ENCODE measurements at places on chromosomes 7 and 10. TPM values are rescaled to one million over a fixed set of nuclear protein-coding genes. Genes with fewer than 3 reads are reported as not detected.

BEND7 gene
- 7.7 TPM for polyA plus RNA-seq

GRCh38 chr7:142908921-142909890, 23.7 kb upstream of the TRPV6 start:
- DNase-seq, result peak; percentile 87

- peak; percentile 87 for DNase-seq
These were observed 468.8 kb upstream of the MGMT start for GRCh38 chr10:128998101-128998805.

DNA sequence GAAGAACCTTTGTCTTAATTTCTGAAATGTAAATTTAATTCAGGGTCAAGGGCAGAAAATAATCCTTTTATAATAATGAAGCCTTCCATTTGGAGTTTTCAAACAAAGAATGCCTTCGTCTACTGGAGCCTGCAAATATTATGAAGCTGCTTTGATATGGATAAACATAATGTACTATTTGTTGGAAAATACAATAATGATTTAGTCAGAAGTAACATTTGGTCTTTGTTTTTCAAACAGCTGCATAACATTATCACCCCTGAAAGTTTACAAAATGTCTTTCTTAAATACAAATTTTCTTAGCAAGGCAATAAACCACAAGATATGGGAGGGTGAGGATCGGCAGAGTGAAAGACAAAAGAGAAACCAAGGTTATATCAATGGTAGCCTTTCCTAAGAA, 41.5 kb downstream of the TMEM26 start:
- DNase-seq, result no peak

DNA sequence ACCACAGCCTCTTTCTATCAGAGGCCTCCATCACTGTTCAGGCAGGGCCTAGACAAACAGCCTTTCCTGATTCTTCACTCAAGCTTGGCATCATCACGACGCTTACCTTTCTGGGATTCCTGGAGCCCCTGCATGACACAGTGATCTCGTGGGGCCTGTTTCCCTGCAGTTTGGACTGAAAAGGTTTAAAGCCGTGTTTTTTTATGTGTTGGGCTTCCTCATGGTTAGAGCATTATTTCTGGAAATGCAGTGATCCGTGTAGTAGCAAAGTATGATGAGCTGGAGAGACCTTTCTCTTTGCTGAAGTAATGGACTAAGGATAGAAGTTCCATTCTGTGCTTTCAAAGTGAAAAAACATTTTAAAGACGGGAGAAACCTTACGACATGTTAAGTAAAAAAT, 169.1 kb downstream of the BMPER start:
- DNase-seq, result no peak

GRCh38 chr10:8055420-8056349, 1.2 kb downstream of the GATA3 start:
- no peak for DNase-seq

DNA sequence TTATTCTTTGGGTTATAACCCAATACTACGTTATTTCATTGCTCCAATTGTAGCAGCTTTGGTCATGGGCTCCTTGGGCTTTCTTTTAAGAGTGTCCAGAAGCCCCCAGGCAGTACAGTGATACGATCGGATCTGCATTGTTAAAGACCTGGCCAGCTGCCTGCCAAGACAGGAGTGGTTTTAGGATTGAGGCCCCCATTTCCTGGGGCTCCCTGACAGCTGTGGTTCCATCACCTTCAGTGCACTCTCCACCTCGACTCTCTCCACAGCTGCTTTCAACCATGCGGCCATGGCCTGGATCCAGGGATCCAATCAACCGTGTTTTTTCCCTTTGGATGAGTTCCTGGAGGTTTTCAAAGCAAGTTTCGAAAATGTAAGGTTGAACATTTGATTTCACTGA, 123.4 kb upstream of the BTBD16 start:
- DNase-seq, result no peak

GRCh38 chr7:121452389-121452788, 56.3 kb upstream of the FAM3C start:
- no peak for DNase-seq

LOXL4 gene
- polyA plus RNA-seq, result 4.0 TPM

- no peak for DNase-seq
These were observed 59.9 kb downstream of the TNRC18 start for GRCh38 chr7:5363729-5364128.

RALA gene
- 38.7 TPM for polyA plus RNA-seq

- no peak for DNase-seq
These were observed 19.4 kb downstream of the PON3 start for GRCh38 chr7:95376632-95377400.

CNPY1 gene
- polyA plus RNA-seq, result not detected

GRCh38 chr7:128937647-128938543, at the start of gene IRF5:
Gene IRF5 (plus strand): TSS chr7:128937927. CDS start chr7:128942082, 4,155 bp downstream.
- DNase-seq, result peak; percentile 42
